Globus pallidus (tissue), 1 donor: ENCODE measurements at places on chromosomes 16 and 17.

- DNase-seq, result no peak
Measured at GRCh38 chr16:8108991-8109509, 481.3 kb downstream of the TMEM114 start.

- no peak for DNase-seq
Measured at GRCh38 chr16:81554979-81555378, 110.4 kb downstream of the CMIP start.

DNA sequence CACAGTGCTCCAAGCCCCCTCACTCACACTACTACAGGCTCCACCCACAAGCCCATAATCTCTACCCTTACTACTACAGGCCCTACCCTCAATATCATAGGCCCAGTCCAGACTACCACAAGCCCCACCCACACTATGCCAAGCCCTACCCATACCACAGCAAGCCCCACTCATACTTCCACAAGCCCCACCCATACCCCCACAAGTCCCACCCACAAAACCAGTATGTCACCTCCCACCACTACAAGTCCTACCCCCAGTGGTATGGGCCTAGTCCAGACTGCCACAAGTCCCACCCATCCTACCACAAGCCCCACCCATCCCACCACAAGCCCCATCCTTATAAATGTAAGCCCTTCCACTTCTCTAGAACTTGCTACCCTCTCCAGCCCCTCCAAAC, 13.8 kb downstream of the RIPOR1 start:
- DNase-seq, result no peak

DNA sequence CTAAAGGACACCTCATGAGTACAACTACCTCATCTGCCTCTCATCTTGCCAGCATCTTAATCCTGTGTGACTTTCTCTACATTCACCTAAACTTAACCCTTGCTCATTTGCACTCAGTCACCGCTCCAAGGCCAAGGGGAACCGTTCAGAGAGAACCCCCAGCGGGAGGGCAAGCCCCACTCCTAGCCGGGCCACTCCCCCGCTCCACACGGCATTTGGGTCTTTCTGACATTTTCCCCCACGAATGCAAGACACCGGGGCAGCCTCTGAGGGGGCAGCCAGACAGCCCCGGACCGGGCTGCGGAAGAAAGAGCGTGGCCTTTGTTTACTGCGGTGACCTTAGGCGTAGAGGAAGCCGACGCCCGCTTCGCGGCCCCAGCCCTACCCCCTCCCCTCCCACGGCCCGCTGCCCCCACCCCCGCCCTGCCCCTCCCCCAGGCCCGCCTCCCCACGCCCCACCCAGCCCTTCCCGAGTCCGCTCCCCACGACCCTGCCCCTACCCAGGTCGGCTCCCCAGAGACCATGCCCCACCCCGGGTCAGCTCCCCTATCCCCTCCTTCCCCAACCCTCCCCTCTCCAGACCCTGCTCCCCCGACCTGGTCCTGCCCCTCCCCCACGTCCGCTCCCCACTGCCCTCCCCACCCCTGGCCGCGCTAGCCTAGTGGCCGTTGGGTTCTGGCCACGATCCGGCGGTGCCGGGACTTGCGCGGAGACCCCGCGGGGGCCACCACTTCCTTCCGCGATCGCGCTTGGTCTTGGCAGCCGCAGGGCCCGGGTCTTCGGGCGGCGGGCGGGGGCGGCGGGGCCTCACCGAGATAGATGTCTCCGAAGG, 789 bp downstream of the CSNK1D start:
- DNase-seq, result no peak

- no peak for DNase-seq
Measured at GRCh38 chr17:64007838-64008282, 9.7 kb downstream of the PRR29 start.

- no peak for DNase-seq
Measured at GRCh38 chr17:44770166-44770925, 11.6 kb downstream of the ADAM11 start.

DNA sequence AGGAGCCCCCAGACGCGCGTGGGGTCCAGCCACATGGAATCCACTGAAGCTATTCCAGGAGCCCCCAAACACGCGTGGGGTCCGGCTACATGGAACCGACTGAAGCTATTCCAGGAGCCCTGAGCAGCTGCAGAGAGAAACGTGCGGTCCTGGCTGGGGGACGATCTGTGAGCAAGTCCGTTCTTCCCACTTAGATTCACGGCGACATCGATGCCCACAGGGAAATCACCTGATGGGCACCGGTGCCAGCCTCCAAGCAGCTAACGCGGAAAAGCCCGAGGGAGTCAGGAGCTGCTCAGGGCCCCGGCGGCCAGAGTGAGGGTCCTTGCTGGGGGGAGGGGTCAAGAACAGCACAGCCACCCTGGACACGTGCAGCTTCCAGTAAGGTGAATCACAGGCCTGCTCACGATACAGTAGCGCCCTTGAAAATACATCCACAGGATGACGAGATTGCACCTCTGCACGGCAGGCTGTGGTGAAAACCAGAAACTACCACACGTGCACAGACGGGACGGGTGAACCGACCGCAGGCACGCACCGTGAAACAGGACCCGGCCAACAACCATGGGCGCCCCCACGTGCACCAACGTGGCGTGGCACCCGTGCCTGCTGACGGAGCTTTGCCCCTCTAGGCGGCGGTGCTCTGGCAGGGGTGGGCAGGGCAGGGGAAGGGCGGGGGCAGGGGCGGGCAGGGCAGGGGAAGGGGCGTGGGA, 77.7 kb upstream of the GNG13 start:
- DNase-seq, result no peak

GRCh38 chr16:73527187-73527586, 479.3 kb upstream of the ZFHX3 start:
- no peak for DNase-seq

DNA sequence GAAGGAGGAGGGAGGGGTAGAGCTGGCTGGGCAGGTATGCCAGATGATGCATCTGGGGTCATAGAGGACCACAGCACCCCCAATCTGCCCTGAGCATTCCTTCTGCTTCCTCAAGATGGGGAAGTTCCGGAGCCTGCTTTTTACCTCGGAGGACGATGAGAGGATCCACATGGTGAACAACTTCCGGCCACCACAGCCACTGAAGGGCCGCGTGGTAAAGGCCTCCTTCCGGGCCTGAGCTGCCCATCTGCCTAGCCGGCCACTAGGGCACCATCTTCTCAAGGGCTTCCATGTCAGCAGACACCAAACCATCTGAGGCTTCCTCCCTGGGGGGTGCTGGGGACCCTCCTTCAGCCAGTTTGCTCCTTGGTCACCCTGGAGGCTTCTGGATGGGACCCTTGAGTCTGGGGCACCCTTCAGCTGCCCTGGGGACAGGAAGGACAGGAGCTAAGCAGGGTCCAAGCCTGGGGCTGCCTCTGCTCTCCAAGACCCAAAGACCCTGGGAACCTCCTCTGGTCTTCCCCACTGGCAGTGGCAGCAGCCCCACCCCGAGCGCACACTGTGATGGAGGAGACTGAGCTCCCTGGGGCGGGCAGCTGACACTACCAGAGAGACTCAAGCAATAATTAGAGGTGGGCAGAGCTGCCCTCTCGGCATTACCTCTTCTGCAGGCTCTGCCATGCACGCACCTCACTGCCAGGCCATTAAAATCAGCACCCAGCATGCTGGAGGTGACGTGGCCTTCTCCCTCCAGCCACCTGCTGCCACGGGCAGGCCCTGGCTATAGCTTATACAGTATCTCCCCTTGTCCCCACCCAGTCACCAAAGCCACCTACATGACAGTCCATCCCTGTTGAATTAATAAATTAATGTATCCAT, 9.3 kb downstream of the CA7 start:
- DNase-seq, result no peak

DNA sequence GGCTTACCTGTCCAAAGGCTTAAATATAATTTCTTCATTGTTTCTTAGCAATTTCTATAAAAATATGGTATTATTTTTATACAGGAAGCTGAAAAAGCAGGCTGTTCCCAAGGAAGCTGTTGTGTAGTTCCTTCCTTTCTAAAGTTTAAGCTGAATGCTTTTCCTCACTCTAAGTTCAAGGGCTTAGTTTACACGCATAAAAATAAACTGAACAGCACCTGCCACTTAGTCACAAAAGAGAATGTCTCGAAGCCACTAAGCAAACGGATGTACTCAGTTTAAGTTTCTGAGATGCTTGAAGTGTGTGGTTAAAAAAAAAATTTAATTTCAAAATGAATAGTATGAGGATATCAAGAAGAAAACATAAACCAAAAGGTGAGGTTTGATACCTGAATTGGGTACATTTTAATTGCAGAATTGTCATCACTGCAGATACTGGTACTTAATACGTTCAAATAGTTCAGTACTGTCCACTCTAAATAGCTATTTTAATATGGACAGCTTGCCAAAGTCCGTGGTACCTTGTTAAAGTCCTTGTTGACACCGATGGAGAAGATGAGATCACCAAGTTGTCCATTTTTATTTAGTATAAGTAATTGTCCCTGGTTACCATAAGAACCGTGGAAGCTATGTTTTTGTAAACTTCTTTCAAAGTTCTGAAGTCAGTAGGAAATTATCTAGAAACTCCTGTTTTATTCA, 38.1 kb downstream of the MRTFB start:
- DNase-seq, result no peak

GRCh38 chr17:70653850-70654249, 484.5 kb downstream of the KCNJ2 start:
- no peak for DNase-seq

GRCh38 chr17:69523244-69523861, 108.9 kb downstream of the MAP2K6 start:
- peak; percentile 81 for DNase-seq

DNA sequence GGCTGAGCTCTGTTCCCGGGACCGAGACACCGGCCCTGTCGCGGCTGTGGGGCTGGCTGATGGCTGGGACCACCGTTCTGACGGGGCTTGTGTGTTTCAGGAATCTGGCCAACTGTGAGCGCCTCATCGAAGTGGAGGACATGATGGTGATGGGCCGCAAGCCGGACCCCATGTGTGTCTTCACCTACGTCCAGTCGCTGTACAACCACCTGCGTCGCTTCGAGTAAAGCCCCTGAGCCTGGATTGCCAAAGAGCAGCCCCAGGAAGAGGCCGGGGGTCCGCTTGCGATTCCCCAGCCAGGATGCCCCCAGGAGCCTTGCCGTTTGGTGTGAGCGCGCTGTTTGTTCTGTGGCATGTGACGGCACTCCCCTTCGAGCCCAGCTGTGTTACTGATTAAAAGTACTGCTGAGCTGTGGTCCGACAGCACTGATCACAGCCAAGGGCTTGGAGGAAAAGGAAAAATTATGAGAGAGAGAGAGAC, 23.0 kb downstream of the SMTNL2 start:
- no peak for DNase-seq

GRCh38 chr17:74610108-74610507, 13.4 kb downstream of the CD300E start:
- DNase-seq, result no peak
